ENCODE measurements at places on chromosomes 2 and 18.

- DNase-seq, result no peak
These were observed 28.5 kb upstream of the HS6ST1 start for GRCh38 chr2:128347171-128347558.

DNA sequence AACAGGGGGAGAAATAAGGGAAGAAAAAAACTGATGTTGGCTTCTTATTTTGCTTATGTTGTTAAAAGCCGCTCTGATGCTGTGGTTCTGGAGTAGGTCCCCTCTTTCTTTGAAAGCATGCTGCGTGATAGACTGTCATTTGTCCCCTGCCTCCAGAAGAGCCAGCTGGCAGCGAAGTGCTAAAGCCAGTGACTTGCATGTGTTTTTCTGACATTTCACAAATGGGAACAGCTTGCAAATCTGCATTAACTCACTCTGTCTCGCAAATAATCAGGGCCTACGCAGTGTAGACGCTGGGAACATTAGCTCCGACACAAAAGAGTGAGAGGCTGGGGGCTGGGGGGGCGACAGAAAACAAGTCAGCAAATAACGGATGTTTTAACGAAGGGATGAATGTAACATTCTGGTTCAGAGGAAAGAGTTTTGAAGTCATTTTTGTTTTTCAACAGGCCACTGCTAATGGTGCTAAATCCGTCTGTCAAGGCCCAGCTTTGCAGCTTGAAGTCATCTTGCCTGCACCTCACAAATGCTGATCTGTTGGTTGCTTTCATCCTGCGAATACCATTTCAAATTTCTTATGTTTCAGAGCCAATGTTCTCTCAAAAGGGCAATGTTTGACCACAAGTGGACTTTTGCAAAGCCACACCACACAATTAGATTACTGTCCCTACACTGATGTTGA lies 68.8 kb upstream of the PIK3C3 start:
- DNase-seq, result no peak

DNA sequence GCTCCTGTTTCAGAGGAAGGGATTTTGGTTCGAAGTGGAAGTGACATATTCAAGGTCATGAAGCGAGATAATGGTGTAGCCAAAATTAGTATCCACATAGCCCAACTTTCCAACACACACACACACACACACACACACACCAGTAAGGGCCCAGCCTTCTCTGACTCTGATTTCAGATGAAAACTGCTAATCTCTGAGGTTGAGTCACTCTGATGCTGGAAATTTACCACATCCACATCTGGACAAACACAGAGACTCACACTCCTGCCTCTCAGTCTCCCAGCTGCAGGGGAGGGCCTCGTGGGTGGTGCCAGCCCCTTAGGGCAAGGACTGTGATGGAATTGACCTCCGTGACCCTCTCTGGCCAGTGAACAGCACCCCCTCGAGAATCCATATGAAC lies 29.0 kb upstream of the SLC35F6 start:
- no peak for DNase-seq

- no peak for DNase-seq
These were observed 278.3 kb downstream of the MYCN start for GRCh38 chr2:16218625-16219024.

- no peak for DNase-seq
These were observed 90.9 kb downstream of the GPD2 start for GRCh38 chr2:156526950-156527636.

GRCh38 chr18:24230766-24231165 lies 91.9 kb downstream of the CABYR start:
- no peak for DNase-seq

DNA sequence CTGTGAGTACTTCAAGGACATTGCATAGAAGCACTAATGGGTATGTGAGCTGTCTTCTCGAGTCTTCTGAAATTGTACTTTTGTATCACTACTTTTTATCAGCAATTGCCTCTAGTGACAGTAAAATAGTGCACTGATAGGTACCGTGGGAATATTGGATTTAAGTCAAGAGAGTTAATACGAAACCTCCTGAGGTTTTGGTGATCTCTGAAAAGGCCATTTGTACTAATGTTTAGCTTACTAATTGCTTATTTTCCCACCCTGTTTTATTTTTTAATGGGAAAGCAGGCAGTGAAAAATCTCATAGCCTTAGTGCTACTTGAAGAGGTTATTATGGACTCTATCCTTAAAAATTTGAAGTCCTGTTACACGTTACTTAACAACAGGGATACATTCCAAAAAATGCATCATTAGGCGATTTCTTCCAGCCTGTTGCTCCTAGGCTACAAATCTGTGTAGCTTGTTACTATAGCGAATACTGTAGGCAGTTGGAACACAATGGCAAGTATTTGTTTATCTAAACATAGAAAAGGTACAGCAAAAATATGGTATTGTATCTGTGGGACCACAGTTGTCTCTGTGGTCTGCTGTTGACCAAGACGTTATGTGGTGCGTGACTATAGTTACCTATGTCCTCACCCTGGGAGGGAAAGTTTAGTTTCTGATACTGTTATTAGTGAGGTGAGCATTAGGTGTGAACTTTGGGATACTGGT lies 65.9 kb downstream of the CAB39 start:
- no peak for DNase-seq

DNA sequence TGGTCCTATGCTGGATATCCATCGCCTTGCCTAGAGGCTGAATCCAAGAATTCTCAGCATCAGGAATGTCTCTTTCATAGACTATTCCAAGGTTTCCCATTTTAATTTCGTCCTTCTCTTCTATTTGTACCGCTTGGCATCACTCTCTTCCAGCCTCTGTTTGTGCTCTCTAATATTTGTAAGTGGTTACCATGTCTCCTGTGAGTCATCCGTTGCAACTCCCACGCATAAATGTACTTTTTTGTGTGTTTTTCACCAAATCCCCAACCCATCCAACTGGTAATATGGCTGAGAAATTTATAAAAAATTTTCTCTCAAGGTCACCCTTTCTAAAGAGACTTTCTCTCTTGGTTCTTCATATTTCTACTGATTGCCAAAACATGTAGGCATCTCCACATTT lies 21.8 kb downstream of the COLEC12 start:
- no peak for DNase-seq

DNA sequence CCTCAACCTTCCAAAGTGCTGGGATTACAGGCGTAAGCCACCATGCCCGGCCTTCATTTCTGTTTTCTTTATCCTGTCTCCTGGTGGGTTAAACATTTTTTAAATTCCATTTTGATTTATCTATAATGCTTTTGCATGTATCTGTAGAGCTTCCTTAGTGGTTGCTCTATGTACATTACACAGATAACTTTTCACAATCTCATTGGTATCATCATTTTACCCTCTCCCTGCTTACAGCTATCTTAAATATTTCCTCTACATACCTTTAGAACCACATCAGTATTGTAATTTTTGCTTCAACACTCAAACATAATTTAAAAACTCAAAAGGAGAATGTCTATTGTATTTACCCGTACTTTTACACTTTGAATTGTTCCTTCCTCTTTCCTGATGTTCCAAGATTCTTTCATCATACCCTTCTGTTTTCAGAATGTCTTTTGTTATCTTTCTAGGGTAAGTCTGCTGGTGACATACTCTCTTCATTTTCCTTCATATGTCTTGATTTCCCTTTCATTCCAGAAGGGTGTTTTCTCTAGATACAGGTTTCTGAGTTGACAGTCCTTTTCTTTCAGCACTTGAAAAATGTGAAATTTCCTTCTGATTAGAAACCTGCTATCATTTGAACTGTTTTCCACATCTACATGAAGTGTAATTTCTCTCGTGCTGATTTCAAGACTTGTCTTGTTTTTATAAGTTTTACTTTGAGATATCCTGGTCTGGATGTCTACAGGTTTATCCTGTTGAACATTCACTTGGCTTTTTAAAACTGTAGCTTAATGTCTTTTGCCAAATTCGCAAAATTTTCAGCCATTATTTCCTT lies 21.9 kb downstream of the PPP3R1 start:
- no peak for DNase-seq

GRCh38 chr2:155054712-155055111 lies 356.2 kb downstream of the KCNJ3 start:
- DNase-seq, result no peak

GRCh38 chr2:88807237-88807962 lies 115.9 kb downstream of the RPIA start:
- DNase-seq, result no peak

GRCh38 chr2:164046040-164046439 lies 310.2 kb upstream of the FIGN start:
- no peak for DNase-seq

DNA sequence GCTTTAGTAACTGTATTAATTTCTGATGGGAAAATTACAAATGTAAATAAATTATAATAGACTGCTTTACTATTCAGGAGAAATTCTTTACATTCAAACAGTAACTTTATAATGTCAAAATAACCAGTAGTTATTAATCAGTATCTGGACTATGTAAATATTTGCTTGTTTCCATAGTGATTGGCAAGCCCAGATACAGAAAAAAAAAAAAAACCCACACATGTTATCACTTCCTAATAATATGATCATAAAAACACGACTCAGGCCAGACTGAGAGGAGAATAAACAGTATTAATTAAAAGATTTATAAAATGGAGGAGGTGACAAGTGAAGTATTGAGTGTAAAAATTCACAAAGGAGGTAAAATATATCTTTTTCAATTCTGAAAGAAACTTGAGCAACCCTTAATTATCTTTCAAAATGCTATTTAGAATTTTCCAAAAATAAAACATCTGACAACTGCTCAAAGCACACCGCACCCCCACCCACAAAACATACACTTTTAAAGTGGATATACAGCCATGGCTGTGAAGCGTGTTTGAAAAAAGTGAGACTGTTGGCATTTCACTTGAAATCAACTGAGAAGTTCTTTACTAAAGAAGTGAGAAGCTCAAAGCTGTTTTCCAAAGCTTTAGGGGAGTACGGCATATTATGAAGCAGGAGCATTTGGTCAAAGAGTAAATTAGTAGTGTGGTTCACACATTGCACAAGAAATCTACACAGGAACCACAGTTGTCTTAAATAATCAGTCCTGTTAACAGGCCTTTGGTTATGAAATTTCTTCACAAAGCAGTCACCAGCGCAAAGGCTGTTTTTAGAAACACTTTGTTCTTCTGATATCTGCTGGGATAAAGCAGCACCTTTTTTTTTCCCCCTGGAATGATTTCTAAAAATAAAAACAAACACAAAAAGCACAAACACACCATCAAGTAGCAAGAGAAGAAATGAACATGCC lies 475.8 kb downstream of the TXNL1 start:
- DNase-seq, result no peak

DNA sequence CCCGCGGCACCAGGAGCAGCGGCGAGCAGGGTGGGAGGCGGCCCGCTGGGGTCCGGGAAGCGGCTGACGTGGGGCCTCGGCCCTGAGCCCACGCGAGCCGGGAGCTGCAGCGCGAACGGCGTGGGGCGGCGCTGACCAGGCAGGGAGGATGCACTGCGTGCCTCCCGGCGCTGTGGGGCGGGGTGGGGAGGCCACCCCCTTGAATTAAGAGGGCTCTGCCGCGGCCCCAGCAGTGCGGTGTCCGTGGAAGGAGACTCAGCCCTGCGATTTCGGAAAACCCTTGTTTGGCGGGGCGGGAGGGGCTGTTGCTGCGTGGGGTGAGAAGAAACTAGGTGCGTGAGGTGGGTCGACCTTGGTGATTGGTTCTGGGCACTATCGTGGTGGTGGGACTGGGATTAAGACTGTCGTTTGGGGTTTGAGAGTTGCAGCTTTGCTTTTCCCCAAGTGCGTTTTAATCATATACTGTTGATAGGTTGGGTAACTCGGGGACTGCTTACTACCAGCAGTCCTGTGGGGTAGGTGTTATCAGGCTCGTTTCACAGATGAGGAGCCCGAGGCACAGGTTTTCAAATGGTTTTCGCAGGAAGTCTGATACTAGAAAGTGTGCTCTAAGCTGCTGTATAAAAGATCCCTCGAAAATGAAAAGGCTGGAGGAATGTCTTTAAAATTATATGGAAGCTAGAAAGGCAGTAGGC lies 722 bp downstream of the ACSL3 start:
- peak; percentile 11 for DNase-seq

DNA sequence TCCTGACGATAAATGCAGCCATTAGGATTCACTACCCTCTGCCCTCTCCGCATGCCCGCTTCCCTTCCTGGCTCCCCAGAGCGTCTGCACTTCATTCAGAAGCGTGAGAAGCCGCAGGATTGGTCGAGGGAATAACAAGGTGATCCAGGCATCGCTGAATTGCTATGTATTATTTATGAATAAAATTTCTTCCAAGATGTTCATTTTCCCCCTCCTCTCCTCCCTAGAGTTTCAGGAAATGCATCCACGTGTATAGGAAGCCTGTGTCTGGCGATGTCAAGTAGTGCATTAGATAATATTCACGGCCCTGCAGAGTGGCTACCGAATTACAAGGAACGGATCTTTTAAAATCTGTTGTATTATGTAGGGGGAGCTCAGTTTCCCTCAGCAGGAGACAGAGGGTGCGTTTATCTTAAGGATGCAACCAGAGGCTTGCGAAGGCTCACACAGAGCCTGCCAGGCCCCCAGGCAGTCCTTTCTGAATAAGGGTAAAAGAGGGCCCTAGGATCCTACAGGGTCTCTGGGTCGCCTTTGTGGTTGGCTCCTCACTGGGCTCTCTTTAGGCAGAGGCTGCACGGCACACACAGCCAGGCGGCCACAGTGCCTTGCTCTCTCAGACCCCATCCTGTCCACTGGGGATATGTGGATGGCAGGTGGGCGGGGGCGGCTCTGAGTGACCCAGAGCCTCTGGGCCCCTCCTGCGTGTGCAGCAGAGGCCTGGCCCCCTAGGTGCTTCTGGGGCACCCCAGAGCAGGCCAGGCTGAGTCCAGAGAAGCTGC lies 224.1 kb upstream of the PXDN start:
- no peak for DNase-seq

- DNase-seq, result no peak
These were observed 417.7 kb upstream of the SLC14A2 start for GRCh38 chr18:45197526-45197970.

- no peak for DNase-seq
These were observed 537 bp upstream of the HOXD4 start for GRCh38 chr2:176150584-176151441.

GRCh38 chr2:70766357-70767078 lies 1.5 kb downstream of the ADD2 start:
- no peak for DNase-seq

- DNase-seq, result no peak
These were observed 141.0 kb downstream of the TMEM17 start for GRCh38 chr2:62364791-62365528.

DNA sequence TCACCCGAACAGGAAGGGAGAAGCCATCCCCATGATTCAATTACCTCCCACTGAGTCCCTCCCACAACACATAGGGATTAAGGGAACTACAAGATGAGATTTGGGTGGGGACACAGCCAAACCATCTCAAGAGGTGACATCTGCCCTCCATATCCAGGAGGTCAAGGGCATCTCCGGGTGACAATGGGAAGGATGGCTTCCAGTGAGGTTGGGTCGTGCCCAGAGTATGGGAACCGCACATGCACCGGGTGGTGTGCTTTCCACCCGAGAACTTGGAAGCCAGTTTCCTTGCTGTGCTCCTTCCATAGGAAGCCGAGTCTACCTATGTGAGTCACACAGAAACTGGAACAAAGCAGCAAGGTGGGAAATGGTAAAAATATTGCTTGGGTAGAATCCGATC lies 216.9 kb upstream of the SALL3 start:
- no peak for DNase-seq

- no peak for DNase-seq
These were observed 139.0 kb downstream of the TRIM43 start for GRCh38 chr2:95730813-95731212.

Data from stimulated activated CD4-positive, alpha-beta T cell treated with anti-CD3 and anti-CD28 coated beads, Interleukin-2, amount 100 ng/mL, for 4 hours (primary cell).